ENCODE measurements at places on chromosomes 4 and X.

DNA sequence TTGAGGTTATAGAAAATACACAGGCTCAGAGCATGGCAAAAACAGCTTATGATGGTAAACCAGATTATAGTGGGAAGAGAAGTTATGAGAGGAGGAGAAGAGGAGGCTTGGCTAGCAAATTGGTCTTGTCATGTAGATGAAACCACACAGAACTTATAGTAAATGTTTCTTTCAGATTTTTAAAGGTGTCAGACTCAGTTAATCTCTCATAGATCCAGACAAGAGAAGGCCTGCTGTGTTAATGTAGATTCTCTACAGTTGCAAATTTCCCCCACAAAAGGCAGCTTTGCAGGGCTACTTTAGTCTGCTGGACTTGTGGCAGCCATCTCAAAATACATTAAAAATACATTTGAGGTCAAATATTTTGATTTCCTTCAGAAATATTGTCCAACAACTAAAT, 1731.7 kb downstream of the ARAP2 start:
- no peak for DNase-seq

DNA sequence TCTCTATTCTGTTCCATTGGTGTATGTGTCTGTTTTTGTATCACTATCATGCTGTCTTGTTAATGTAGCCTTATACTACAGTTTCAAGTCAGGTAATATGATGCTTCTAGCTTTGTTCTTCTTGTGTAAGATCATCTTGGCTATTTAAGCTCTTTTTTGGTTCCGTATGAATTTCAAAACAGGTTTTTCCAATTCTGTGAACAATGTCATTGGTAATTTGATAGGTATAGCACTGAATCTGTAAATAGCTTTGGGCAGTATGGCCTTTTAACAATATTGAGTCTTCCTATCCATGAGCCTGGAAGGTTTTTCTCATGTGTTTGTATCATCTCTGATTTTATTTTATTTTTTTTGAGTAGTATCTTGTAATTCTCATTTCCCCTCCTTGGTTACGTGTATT, 94.3 kb downstream of the ANAPC10 start:
- DNase-seq = no peak

DNA sequence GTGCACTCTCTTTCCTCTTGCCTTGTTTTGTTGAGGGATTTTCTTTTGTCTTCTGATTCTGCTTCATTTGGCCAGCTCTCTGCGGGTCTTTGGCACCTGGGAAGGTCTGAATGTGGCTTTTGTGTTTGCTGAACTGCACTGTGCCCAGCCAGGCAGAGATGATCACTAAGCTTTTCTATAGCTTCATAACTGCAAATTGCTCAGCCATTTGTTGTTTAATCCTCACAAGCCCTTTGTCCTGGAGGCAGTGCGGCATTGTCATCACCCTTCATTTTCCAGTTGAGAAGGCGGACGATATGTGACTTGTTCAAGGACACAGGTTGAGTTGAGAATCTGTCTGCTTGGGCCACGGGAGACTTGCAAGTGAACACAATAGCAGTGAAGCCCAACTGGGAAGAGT, 46.0 kb upstream of the SFRP2 start:
- DNase-seq = no peak

DNA sequence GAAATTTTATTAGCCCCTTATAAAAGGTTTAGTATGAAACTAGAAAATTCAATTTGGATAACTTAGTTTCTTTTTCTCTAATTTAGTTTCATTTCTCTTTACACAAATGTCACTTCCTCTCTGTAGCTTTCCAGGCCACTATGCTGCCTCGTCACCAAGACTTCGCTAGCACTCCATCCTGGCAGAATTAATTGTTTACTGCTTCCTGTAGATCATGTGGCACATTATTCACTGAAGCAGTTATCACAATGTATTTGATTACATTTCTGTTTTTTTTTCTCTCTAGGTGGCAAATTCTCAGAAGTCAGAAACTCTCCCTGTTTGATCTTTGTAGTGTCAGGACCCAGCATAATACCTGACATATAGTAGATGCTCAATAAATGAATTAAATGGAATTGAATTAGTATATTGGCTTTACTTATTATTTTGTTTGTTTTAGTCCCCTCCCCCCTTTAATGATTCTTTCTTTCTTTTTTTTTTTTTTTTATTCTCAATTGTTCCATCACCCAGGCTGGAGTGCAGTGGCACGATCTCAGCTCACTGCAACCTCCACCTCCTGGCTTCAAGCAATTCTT, 9.3 kb upstream of the SAT1 start:
- no peak for DNase-seq

DNA sequence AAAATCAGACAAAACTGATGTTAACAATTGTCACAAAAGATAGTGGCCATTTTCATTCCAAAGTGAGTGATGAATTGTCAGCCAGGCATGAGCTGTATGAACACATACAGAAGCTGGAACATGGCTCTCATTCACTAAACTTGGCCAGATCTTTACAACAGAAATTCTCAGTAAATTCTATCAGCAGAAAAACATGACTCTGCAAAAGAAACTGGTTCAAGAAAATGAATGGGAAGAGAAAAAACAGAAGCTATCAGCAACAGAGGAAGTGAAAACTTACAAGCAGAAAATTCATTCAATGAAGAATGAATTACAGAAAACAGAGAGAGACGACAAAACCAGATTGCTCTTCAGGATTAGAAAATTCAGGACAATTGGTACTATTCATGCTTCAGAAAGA, 249.6 kb downstream of the COL25A1 start:
- DNase-seq = no peak

- no peak for DNase-seq
Measured at GRCh38 chr4:122360754-122361153, 18.1 kb upstream of the ADAD1 start.

- no peak for DNase-seq
Measured at GRCh38 chrX:15939737-15940136, 85.1 kb upstream of the AP1S2 start.

DNA sequence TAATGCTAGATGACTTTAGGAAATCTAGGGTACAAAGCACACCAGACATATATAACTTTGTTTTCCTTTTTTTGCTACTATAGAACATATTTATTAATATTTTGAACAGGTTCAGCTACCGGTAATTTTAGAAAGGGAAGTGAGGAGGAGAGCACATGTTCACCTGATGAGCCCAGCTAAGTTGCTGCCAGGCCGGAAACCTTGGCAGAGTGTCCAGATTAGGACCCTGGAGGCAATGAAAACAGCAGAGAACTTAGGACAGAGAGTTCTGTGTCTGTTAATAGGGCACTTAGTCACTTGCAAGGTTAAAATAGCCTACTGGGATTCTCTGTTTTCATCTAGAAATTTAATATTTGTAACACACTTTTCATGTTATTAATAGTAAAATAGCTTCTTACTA, 348.9 kb upstream of the CPEB2 start:
- DNase-seq = no peak

- DNase-seq = no peak
Measured at GRCh38 chr4:76716658-76717057, 181.3 kb downstream of the SOWAHB start.

- no peak for DNase-seq
Measured at GRCh38 chr4:55807556-55807955, 12.0 kb upstream of the EXOC1L start.

All from cerebellar nuclear complex (tissue), 1 donor.